Stimulated activated effector memory CD8-positive, alpha-beta T cell treated with anti-CD3 and anti-CD28 coated beads, Interleukin-12 subunit alpha, Interleukin-12 subunit beta, amount 100 ng/mL, for 72 hours (primary cell): ENCODE measurements at places on chromosomes 7 and 10.

- DNase-seq: no peak
Observed at GRCh38 chr7:139568813-139569490, 45.5 kb downstream of the CLEC2L start.

DNA sequence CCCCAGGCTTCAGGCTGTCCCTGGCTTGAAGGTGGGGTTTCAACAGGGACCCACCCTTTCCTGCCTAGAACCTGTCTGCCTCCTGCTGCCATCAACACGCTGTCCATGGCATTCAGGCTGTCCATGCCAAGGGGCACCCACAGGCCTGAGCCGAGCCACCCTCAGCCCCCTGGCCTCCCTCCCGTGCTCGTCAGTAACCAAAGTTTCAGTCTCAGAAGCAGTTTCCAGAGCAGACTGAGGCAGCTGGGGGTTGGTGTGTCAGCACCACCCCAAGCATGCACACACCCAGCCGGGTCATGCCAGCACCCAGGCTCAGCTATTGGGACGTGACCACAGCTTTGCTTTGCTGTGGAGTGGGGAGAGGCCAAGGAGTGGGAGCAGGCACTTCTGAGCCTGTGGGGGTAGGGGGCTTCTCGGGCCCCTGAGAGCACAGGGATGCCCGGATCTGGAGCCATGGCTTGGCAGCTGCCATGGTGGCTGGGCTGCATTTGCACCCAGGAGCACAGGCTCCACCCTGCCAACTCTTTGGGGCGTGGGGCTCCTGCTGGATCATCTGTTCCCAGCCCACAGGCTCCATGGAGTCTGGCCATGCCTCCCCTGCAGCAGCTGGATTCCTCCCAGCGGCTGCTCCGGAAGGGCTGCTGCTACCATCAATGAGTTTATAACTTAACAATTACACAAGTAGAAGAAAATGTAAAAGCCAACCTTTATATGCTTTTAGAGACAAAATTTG, 314.5 kb upstream of the SEMA3C start:
- DNase-seq: no peak

- no peak for DNase-seq
Observed at GRCh38 chr7:53292341-53292740, 256.9 kb downstream of the POM121L12 start.

DNA sequence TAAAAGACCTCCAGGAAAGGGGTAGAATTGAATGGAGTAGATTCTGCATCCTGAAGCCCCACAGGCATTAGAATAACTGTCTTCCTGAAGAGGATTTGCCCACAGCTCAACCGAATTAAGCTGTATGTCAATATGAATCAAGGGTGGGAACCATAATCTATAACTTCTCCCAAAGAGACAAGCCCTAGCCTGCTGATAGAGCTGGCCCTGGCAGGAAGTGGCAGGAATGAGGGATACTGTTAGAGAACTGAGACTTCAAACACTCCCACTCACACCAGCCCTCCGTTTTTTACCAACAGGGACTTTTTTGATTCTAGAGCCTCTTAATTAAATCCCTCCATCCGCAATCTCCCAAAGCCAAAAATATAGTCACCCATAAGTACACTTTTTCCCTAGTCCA, 12.2 kb upstream of the DUSP5 start:
- no peak for DNase-seq

- DNase-seq: no peak
Observed at GRCh38 chr10:56547163-56547562, 186.1 kb upstream of the ZWINT start.

DNA sequence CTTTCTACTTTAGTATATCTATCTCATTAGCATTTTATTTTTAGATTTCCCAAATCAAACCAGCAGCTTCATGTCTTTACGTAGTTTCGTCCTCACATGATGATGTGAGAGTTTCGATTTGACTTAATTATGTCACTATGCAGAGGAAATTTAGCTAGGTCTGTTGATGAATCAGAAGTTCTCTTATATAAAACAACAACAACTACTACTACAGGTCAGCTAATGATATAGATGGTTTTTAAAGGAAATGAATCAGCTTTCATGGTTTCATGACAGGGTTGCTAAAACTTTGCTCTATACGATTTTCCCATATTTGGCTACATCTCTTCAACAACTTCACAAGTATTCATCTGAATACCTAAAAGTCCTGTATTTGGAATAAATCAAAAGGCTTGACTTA, 28.6 kb downstream of the JAZF1 start:
- DNase-seq: no peak

DNA sequence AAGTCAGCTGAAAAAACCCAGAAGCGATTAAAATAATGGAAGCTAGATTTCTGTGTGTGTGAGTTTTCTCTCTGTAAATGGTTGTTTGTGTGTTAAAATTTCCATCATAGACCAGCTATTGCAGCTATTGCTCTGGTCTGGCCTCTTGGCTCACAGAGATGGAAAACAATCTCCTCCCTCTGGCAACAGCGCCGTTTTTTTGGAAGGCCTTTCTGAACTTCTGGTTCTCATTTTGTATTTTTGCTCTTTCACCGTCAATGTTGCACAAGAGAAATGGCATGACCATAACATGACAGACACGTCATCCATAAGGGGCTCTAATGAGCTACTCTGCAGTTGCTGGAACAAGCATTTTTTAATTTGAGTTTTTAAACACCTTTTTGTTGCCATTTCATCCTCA, 91.0 kb downstream of the CUBN start:
- DNase-seq: no peak

GRCh38 chr7:110637252-110637651, 453.7 kb upstream of the LRRN3 start:
- no peak for DNase-seq

DNA sequence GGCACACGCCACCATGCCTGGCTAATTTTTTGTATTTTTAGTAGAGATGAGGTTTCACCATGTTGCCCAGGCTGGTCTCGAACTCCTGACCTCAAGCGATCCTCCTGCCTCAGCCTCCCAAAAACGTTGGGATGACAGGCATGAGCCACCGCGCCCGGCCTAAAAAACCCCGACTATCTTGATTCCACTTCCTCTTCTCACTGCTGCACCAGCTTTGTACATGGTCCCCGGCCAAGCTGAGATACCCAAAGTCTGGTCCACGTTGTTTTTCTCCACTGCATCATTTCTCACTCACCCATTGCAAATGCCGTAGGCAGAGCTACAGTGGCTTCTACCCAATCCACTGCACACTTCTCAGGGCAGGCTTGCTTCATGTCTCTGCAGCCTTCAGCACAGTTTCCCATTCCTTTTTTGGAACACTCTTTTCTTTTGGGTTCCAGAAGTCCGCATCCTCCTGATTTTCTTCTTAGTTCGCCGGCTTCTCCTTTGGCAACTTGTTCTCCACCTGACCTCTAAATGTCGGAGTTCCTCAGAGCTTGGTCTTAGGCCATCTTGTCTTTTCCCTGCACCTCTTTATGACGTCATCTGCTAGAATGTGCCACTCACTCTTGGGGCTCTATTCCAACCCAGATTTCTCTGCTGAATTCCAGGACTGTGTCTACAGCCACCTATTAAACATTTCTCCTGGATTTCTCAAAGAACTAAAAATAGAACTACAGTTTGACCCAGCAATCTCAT, 6.0 kb upstream of the GNB2 start:
- DNase-seq: no peak

DNA sequence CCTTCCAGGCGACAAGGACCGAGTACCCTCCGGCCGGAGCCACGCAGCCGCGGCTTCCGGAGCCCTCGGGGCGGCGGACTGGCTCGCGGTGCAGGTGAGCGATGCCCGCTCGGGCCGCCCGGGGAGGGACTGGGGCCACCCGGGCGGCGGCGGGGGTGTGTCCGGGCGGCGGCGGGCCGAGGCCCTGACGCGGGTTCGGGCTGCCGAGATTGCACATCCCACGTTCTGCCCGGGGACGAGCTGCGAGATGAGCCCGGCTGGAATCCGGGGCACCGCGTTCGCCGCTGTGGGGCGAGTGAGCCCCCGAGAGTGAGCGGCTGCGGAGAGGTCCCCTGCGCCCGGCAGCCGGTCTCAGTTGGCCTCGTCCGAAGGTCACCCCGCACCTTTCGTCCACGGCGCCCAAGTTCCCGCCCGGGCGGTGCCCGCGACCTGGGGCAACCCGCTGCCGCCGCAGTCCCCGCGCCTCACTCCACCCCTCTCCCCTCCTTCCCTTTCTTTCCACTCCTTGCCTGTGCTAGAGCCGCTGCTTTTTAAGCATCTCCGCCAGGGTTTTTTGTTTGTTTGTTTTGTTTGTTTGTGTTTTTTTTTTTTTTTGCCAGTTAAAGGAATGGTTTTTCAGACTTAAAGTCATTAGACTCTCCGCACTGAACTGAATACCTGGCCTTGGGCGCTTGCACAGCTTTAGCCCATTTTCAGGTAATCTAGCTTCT, 515 bp downstream of the RALA start:
- no peak for DNase-seq

DNA sequence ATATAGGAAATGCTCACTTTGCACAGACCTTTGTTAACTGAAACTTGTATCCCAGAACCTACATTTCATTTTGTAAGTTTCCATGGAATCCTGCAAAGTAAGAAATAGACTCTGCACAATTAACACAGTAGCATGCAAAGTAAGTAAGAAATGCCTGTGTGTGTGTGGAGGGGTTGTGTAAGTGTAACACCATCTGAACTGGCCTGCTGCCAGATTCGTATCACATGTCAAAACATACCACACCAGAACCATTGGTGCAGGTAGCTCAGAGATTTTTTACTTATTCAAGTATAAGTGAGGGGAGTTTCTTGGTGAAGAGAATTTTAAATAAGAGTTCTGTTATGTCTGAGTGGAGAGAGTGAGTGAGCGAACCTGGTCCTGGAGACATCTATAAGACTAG, 17.9 kb upstream of the DDX21 start:
- peak; percentile 35 for DNase-seq

GRCh38 chr10:88161070-88161469, 297.6 kb downstream of the PTEN start:
- DNase-seq: no peak

DNA sequence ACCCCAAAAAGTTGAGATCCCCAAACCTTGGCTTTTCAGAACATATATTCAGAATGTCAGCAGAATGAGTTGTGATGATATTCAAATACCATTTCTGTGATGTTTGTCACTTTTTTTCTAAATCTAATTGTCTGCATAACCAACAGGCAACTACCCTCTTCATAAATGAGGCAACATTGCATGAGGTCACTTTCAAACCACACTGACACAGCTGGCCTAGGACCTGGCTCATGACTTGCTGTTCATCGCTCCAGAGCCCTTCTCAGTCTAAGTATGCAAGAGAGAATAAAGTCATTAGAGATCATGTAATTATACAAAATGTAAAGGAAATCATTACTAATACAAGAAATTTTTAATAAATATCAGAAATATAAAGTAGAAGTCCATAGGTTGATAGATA, 681.9 kb downstream of the GRM8 start:
- DNase-seq: no peak

- DNase-seq: no peak
Observed at GRCh38 chr10:121113911-121114310, 262.7 kb downstream of the WDR11 start.
